ENCODE measurements at places on chromosomes 7 and 10. TPM values are rescaled to one million over a fixed set of nuclear protein-coding genes. Genes with fewer than 3 reads are reported as not detected.
A peak's percentile ranks its signal among the peaks of the same experiment; 100 is the strongest.

DNA sequence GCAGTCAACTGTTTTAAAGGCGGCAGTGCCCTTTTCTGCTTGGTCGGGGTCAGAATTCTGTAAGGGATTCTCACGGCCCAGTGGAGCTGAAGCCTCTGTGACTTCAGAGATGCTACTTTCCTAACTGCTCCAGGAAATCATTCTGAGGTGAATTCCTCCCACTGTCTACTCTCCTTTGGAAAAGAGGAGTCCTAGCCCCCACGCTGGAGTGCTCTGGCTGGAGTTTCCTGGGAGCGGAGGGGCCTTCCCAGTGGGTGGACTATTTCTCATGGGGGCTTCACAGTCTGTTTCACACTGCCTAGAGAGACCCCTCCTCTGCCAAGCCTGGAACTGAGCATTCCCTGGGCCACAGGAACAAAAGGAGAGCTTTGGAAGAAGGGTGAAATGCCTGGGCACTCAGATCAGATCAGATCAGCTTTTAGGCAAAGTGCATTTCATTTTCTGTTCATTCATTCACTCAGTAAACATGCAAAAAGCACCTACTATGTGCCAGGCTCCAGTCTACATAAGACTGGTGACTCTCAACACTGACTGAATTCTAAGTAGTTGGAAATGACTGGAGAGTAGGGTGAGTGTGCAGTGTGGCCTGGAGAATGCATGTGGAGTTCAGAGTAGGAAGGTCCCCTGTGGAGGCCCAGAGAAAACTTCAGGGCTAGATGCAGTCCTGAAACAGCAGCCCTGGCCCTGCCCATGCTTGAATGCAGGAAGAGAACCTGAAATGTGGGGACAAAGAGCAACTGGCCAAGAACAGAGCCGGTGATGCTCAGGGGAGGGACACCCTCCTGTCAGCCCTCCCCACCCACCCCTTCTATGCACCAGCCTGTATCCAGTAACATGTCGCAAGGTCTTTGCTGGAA, 12.2 kb downstream of the ZNF488 start:
- DNase-seq: no peak

DNA sequence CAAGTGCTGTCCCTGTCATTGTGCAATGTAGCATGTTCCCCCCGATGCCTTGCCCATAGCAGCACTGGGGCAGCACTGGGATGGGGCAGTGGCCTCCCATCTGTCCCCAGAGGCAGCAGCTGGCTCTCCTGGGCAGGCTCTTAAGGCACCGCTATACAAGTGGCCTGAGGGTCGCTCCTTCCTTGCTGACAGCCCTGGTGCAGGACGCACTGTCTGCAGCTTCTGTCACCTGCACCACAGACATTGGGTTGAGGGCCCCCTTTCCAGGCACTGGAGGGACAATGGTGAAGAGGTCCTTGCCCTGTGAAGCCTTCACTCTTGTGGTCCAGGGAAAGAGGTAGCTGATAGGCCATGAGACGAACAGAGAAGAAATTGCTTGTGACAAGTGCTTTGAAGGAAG, 10.6 kb downstream of the CPSF4 start:
- no peak for DNase-seq

- DNase-seq: peak; percentile 37
Measured at GRCh38 chr10:110566472-110567200, 859 bp upstream of the SMC3 start.

DNA sequence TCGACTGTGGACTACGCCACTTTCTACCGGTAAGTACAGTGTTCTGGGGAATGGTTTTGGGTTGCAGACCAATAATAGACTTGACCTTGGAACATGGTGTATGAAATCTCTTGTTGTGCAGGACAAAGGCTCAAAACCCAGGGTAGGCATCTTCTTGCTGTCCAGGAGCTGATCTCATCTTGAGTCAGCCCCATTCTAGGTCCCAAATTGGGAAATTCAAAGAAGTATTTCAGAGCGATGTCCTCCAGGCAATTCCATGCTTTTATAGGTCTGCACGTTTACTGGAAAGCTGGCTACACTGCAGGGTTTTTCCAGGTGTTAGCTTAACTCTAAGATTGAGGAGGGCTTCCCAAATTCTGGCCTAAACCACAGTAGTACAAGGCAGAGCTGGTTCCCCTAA, 180.7 kb downstream of the BMPER start:
- no peak for DNase-seq

GRCh38 chr7:156640949-156641485, 443 bp downstream of the RNF32 start:
- peak; percentile 28 for DNase-seq

DNA sequence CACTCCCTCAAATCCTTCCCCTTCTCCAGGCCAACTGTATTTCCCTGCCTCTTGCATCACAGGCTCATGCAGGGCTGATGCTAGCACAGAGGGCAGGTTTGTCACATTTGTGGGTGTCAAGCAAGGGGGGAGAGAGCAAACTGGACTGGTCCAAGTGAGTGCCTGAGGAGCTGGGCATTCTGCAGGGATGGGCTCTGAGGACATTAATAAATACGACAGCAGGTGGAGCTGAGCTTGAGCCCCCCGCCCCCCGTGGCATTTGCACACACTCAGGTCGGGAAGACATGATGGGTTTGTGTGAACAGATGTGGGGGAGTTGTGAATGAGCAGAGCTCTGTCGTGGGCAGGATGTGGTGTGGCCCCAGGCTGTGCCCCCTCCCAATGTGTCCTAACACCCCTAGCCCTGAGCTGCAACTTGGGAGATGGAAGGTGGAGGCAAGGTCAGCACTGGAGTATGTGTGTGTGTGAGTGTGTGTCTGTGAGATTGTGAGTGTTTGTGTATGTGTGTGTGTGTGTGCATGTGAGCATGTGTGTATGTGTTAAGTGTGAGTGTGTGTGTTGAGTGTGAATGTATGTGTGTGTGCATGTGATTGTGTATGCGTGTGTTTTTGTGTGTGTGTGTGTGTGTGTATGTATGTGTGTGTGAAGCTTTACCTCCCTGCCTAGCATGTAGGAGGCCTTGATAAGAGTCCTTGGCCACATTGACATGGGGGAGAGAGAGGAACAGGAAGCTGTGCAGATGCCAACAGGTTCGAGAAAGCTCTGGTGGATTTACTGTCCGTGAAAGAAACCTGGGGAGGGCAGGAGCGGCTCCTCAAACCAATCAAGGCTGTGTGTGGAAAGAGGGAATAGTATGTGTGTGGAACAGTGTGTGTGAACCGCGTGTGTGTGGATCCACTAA, 9.1 kb downstream of the RASSF4 start:
- no peak for DNase-seq

GRCh38 chr10:102579328-102579727, 65.0 kb upstream of the TRIM8 start:
- no peak for DNase-seq

Gene MET
- total RNA-seq: 94.7 TPM

Gene HOXA4
- 0.46 TPM for total RNA-seq

Gene ITGA8
- not detected for total RNA-seq
